ENCODE measurements at places on chromosomes 3 and 15. TPM values are rescaled to one million over a fixed set of nuclear protein-coding genes. Genes with fewer than 3 reads are reported as not detected.

DNA sequence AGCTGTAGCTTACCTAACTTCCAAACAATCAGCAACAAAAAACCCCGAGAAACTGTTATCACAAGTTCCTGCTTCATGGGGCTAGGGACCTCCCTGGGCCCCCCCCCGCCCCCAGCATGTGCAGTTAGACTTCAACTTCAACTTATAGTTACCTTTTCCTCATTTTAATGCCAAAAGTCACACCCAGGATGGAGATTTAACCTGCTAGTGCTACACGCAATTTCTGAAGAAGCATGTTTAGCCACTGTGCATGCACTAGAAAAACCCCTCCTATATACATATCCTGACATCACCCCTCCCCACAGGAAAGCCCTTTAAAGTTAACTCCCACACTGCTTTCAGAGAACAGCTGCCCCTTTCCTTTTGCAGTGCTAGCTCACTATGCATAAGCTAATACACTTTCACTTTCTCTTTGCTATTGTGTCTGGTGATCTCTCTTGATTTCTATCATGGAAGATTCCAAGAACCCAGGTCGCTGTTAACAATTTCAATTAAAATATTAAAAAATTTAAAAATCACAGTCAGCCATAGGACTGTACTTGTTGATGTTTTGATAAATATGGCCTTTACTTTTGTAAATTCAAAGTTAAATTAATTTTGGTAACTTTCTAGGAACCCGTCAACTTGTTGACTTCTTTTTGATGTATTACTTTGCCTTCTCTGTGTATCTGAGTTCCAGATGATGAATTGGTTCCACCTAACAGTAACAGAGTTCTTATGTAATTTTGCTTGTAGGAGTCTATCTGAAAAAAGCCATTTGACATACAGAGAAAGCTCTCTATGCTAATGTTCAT lies 75.2 kb upstream of the ACAD9 start:
- no peak for DNase-seq

GRCh38 chr3:196997311-196997710 lies 28.7 kb upstream of the PIGZ start:
- DNase-seq = no peak

MAPKAPK3 gene
- total RNA-seq = 41.2 TPM

DNA sequence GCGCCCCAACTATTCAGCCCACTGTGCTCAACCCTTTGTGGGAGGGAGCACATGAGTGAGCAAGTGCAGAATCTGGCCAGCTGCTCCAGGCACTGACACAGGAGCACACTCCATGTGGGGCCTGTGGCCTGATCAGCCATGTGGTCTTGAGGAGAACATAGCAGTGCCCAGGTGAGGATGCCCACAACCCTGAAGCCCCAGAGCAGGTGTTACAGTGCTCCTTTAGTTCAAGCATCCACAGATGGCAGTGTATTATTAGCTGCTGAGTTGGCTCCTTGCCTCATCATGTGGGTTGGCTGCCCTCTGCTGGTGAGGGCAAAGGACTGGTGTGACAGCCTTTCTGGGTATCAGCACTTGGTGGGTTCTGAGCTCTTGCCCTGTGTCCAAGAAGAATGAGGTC lies 1588.2 kb downstream of the SI start:
- DNase-seq = peak; percentile 57

GRCh38 chr15:42108189-42108588 lies 13.8 kb upstream of the PLA2G4D start:
- no peak for DNase-seq

Measured in HepG2 (cell line).